ENCODE measurements at places on chromosomes 1 and 21.

- no peak for DNase-seq
Measured at GRCh38 chr1:236148470-236148845, 6.1 kb downstream of the GPR137B start.

DNA sequence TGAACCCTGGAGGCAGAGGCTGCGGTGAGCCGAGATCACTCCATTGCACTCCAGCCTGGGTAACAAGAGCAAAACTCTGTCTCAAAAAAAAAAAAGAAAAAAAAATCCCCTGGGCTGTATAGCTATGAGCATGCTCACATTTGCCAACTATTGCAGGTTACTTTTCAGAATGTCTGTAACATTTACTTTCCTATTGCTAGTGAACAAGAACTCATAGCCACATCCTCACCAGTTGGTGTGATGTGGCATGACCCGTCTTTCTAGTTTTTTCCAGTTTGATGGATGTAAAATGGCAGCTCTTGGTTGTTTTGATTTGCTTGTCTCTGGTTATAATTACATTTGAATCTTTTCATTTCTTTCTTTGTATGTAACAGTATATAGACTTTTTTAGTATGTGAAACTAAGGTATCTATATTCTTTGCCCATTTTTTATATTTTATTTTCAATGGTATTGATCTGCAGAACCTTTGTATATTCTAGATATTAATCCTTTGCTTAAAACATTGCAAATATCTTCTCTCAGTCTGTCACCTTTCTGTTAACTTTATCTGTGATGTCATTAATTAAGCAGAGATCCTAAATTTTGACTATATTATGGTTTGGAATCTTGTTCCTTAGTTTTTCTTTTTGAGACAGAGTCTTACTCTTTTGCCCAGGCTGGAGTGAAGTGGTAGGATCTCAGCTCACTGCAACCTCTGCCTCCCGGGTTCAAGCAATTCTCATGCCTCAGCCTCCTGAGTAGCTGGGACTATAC lies 11.6 kb downstream of the MED18 start:
- DNase-seq = no peak

DNA sequence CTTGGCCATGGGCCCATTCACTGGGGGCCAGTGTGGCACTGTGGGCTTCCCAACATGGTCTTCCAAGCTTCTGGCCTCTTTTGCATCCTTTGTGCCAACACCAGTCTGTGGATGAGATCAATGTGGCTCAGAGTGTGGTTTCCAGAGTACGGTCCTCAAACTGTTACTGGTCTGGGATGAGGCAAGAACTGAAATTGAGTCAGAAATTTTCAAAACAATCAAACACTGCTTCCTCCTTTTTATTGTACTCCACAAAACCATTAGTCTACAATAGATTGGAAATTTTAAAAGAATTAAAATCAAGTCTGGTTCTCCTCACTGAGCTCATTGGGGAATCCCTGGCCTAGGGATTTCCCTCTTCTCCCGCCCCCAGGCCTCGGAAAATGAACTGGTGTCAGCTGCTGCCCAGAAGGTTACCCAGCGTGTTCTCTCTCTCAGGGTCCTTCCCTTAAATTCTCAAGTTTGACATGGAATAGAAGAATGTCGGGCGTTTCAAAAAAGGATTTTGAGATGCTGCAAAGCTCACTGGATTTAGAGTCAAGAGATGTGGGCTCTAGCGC lies 222.0 kb downstream of the SDCCAG8 start:
- DNase-seq = no peak

DNA sequence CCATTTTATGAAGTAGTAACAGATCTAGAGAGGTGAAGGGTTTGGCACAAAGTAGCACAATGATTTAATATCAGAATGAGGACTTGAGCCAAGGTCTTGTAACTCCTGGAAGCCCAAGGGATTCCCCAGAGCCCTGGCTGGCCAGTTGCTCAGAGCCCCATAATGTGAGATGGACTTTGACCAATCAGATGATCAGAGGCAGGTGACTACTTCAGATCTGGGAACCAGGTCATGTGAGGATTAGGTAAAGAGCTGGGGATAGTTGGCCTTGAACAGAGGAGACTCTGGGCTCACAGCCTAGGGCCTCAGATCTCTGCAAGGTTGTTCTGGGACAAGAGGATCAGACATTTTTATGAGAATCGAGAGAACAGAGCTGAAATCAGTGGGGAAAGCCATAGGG lies 18.9 kb downstream of the SHISAL2A start:
- DNase-seq = no peak

DNA sequence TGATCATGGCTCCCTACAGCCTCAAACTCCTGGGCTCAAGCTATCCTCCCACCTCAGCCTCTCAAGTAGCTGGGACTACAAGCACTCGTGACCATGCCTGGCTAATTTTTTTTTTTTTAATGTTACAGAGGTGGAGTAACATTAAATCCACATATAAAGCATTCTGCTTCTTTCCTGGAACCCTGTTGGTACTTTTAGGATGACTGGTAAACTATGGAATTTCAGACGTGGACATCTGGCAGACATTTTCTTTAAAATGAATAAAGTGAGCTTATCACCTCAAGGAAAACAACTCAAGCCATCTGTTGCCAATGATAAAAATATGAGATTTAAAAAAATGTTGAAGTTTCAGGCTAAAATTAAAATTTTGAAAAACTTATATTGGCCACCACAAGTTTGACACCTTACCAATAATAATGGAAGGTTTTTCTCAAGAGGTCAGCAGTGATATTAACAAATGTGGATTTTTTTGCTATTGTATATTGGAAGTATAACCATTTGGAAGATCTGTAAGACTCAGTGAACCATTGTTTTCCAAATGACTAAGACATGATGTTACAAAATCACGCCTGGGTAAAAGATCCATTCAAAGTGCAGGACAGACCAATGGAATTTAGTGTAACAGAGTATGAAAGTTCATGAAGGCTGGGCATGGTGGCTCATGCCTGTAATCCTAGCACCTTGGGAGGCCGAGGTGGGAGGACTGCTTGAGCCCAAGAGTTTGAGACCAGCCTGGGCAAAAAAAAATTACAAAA lies 52.7 kb upstream of the EIF4G3 start:
- no peak for DNase-seq

DNA sequence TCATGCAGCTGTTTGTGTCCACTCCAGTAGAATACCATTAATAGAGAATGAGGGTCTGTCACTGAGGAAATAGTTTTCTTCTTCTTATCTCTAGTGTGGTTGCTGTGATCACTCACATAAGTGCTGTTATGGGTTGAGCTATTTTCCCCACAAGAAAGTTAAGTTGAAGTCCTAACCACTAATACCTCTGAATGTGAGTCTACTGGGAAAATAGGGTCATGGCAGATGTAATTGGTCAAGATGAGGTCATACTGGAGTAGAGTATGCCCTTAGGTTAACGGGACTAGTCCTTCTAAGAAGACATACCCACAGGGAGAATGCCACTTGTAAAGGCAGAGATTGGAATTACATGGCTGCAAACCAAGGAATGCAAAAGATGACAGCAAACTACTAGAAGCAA lies 70.5 kb upstream of the COL24A1 start:
- no peak for DNase-seq

GRCh38 chr1:30914931-30915330 lies 6.4 kb upstream of the SDC3 start:
- no peak for DNase-seq

GRCh38 chr1:79974659-79975058 lies 968.1 kb upstream of the ADGRL4 start:
- no peak for DNase-seq

GRCh38 chr1:2033165-2033564 lies 14.0 kb downstream of the GABRD start:
- DNase-seq = no peak

- DNase-seq = no peak
Measured at GRCh38 chr1:244159646-244160045, 108.6 kb downstream of the ZBTB18 start.

DNA sequence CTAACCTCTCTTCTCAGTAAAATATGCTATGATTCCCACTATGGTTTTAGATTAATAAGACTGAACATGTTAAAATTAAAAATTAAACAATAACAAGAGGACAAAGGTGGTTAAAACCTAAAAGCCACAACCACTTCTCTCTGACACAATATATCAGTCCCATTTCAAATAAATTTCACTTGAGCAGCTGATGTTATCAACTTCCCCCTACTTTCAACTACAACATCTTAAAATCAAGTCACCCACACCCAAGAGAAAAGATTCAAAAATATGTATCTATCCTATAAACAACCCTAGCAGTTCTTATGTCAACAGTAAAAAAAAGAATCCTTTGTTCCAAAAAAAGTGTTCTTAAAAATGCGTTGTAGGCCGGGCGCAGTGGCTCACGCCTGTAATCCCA lies 7.5 kb downstream of the PUM1 start:
- no peak for DNase-seq

DNA sequence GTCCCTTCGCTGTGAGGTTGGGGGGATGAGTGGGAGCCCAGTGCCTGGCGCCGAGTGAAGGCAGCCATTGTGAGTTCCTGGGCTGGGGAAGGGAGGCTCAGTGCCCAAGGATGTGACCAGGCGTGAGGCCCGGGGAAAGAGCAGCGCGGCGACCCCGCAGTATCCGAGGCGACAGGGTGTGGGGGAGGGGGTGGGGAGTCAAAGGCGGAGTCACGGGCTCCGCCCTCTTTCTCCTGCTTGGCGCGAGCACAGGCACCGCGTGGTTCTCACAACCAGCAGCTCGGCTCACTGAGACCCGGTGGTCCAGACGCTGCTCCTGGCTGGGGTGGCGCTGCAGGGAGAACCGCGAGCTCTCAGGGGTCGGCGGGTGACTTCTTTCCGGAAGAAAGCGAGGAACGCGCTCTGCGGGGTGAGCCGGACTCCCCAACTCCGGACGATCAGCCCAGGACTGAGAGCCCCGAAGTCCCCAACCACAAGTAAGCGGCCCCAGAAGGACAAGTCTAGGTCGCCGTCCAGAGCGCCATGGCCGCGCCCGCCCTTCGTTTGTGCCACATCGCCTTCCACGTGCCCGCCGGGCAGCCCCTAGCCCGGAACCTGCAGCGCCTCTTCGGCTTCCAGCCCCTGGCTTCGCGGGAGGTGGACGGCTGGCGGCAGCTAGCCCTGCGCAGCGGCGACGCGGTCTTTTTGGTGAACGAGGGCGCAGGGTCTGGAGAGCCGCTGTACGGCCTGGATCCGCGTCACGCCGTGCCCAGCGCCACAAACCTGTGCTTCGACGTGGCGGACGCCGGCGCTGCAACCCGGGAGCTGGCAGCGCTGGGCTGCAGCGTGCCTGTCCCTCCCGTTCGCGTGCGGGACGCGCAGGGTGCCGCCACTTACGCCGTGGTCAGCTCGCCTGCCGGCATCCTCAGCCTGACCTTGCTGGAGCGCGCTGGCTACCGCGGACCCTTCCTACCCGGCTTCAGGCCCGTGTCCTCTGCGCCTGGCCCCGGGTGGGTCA lies at the start of gene HPDL:
Gene HPDL (plus strand): TSS at position 269 of the 997 bp plus-strand sequence. CDS start 254 bp downstream, at position 523.
- no peak for DNase-seq

DNA sequence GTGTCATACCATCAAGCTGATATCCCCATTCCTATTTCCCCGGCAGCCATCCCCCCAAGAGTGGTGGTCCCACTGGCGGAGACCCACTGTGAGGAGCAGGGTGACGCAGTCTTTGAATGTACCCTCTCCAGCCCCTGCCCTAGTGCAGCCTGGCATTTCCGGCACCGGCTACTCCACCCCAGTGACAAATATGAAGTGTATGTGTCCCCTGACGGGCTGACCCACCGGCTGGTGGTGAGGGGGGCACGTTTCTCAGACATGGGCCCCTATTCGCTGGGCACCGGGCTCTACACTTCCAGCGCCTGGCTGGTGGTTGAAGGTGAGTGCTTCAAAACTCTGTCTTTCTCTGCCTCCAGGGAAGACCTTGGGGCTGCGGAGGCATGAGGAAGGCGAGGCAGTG lies 14.4 kb downstream of the IGFN1 start:
- DNase-seq = no peak

- DNase-seq = no peak
Measured at GRCh38 chr1:96372881-96373280, 348.7 kb upstream of the PTBP2 start.

DNA sequence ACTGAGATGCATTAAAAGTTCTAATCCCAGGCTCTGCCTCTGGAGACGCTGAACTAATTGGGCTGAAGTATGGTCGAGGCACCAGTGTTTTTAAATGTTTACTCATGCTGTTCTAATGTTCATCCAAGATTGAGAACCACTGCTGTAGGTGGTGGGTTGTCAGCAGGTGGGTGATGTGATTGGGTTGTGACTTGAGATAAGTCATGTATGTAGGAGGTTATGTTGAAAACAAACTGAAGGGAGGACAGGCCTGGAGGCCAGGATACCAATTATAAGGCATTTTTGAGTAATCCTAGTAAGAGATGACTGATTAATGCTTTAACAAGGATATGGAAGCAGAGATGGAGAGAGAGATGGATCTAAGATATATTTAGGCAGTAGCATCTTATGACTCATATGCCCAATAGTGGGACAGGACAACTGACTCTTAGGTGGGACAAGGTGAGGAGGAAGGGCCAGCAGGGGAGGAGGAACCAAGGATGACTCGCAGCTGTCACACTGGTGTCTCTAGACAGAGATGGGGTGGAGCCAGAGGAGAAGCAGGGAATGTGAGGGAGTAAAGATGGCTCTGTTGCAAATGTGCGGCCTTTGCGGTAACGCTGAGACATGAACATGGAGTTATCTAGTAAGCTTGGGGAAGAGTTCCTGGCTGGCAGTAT lies 29.3 kb downstream of the RAB4A start:
- no peak for DNase-seq

DNA sequence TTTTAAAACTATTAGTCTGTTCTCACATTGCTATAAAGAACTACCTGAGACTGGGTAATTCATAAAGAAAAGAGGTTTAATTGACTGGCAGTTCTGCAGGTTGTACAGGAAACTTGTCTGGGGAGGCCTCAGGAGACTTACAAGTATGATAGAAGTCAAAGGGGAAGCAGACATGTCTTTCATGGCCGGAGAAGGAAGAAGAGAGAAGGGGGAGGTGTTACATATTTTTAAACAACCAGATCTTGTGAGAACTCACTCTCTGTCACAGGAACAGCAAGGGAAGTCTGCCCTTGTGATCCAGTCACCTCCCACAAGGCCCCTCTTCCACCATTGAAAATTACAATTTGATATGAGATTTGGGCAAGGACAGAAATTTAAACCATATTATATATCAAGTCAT lies 55.9 kb downstream of the CLIC4 start:
- DNase-seq = no peak

GRCh38 chr1:21811875-21812305 lies at the start of gene LDLRAD2:
LDLRAD2 (plus strand) TSS chr1:21812265; CDS start chr1:21812452, 187 bp downstream.
- DNase-seq = no peak

GRCh38 chr1:6906783-6907182 lies 121.5 kb downstream of the CAMTA1 start:
- no peak for DNase-seq

- no peak for DNase-seq
Measured at GRCh38 chr1:229986737-229987337, 80.2 kb upstream of the GALNT2 start.

Data from T-helper 1 cell (primary cell).